ENCODE measurements at places on chromosomes 5 and 9.
A peak's percentile ranks its signal among the peaks of the same experiment; 100 is the strongest.

- no peak for DNase-seq
- H3K36me3 ChIP-seq, result no peaks in the 10 kb centered on the region
- H3K27me3 ChIP-seq, result no peaks in the 10 kb centered on the region
- no peaks in the 10 kb centered on the region for H3K4me1 ChIP-seq
Observed at GRCh38 chr9:76090330-76090729, 199.9 kb downstream of the PCSK5 start.

DNA sequence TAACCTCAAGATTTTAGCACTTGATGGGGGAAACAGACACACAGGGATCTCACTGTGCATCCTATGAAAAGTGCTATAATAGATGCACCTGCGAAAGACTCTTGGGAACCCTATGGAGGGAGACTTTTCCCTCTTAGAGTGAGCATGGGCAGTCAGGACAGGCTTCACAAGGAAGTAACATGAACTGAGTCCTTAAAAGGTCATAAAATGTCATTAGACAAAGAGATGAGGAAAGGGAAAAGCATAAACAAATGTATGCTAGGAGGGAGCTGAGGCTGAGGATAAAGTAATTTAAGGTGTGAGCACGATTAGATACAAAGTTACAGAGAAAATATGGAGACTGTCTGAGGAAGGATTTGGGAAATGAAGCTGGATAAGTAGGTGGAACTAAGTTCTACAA, 60.6 kb upstream of the MIER3 start:
- no peak for DNase-seq
- H3K36me3 ChIP-seq, result no peaks in the 10 kb centered on the region
- H3K4me3 ChIP-seq, result no peak overlapping the region

DNA sequence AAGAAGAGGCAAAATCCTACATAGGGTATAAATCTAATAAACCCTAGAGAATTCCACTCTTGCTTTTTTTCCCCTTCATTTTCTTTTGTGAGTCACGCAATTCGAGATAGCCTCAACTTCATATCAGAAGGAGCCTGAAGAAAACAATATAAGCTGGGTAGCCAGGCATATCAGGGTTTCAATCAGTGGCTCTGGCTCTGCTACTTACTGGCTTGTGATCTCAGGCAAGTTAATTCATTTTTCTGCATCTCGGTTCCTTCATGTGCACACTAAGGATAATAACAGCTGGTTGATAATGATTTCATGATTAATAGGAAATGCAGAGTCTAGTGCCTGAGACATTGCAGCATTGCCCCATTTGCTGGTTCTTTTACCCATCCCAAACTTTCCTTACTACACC, 46.5 kb upstream of the ASTN2 start:
- no peak overlapping the region for H3K4me3 ChIP-seq
- H3K27ac ChIP-seq, result no peak overlapping the region
- no peaks in the 10 kb centered on the region for H3K4me1 ChIP-seq
- no peaks in the 10 kb centered on the region for H3K27me3 ChIP-seq
- no peak for DNase-seq
- no peaks in the 10 kb centered on the region for H3K36me3 ChIP-seq

GRCh38 chr9:82957529-82958379, 105.2 kb downstream of the RASEF start:
- no peaks in the 10 kb centered on the region for H3K27me3 ChIP-seq
- no peak overlapping the region for H3K4me3 ChIP-seq
- no peak overlapping the region for H3K27ac ChIP-seq
- no peaks in the 10 kb centered on the region for H3K4me1 ChIP-seq
- no peaks in the 10 kb centered on the region for H3K36me3 ChIP-seq

GRCh38 chr9:95649801-95650213, 133.0 kb upstream of the PTCH1 start:
- H3K4me3 ChIP-seq, result no peak overlapping the region
- H3K27ac ChIP-seq, result no peak overlapping the region
- H3K4me1 ChIP-seq, result no peaks in the 10 kb centered on the region

GRCh38 chr5:78879516-78879915, 105.6 kb downstream of the ARSB start:
- no peaks in the 10 kb centered on the region for H3K36me3 ChIP-seq
- no peak overlapping the region for H3K27ac ChIP-seq
- no peaks in the 10 kb centered on the region for H3K27me3 ChIP-seq
- DNase-seq, result no peak
- H3K4me3 ChIP-seq, result no peak overlapping the region

DNA sequence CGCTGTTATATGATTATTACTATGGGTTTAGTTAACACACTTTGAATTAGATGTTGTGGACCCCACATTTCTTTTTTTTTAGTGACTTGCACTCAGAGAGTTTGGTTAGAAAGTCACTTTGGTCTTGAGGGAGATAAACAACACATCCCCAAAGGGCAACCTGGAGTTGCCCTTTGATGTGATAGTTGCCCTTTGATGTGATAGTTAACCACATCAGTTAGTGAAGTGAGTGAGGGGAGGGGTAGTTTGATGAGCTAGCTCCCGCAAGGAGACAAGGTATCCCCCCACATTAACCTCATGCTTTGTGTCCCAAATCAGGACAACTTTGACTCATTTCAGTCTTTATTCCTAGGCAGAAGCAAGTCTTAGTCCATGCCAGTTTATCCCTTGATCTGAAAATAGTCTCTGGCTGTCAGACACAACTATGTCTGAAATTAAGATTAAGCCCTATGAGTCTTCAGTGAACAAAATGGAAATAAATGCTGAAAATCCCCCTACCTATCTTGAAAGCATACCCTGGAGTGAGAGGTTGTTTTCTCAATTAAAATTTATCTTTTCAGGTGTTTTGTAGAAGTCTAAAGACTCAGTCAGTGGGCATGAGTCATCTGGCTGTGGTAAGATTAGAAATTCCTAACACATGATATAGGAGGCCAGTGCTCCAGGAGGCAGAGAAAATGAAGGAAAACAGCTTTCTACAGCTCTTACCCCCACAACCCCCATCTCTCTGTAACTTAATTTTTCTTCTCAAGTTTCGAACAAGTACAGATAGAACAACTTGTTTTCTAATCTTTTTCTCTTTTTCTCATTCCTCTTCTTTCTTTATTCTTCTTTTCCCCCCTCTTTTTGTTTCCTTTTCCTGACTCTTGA, 208.9 kb upstream of the DMRTA1 start:
- DNase-seq, result no peak
- no peak overlapping the region for H3K4me3 ChIP-seq
- no peaks in the 10 kb centered on the region for H3K27me3 ChIP-seq
- no peaks in the 10 kb centered on the region for H3K36me3 ChIP-seq

- H3K4me3 ChIP-seq, result no peak overlapping the region
- no peaks in the 10 kb centered on the region for H3K36me3 ChIP-seq
- no peak overlapping the region for H3K27ac ChIP-seq
Observed at GRCh38 chr5:125526966-125527365, 780.5 kb upstream of the ZNF608 start.

DNA sequence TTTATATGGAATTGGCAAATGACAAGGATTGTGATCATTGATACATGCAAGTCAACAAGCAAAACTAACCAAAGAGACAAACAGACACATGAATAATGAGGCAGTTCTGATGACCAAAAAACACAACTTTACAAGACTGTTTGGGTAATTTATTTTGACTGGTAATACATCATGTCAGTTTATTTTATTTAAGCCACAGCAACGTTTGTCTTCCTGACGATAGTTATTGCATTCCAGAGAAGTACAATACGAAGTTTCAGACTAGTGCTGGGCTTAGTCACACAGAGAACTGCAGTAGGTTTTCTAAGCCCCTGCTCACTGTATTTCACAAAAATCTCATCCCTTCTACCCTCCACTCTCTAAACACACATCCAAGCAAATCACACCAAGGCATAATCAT, 514.2 kb downstream of the RAB3C start:
- no peaks in the 10 kb centered on the region for H3K27me3 ChIP-seq
- H3K27ac ChIP-seq, result no peak overlapping the region
- peaks cover 8% of the 10 kb centered on the region for H3K4me1 ChIP-seq
- no peaks in the 10 kb centered on the region for H3K36me3 ChIP-seq
- no peak overlapping the region for H3K4me3 ChIP-seq

DNA sequence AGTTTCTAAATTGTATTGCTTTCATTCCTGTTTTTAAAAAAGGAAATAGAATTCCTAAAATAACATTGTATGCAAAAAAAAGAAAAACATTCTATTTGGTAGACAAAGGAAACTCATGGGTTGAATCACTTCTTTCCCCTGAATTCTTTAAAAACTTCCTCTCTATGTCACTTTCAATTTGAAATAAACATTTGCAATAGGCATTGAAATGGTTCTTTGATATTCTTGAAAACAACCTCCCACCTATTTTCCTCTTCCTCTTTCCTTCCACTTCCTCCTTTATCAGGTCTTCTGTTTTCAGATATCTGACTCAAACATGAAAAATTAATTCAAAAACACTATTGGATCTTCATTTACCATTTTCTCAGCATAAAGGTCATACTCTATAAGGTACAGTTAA, 442.0 kb upstream of the MEF2C start:
- no peaks in the 10 kb centered on the region for H3K36me3 ChIP-seq
- no peaks in the 10 kb centered on the region for H3K27me3 ChIP-seq
- H3K4me3 ChIP-seq, result no peak overlapping the region

- H3K27me3 ChIP-seq, result no peaks in the 10 kb centered on the region
- no peak overlapping the region for H3K27ac ChIP-seq
- no peak for DNase-seq
- H3K36me3 ChIP-seq, result no peaks in the 10 kb centered on the region
- peaks cover 7% of the 10 kb centered on the region for H3K4me1 ChIP-seq
Observed at GRCh38 chr5:71783891-71784290, 64.8 kb downstream of the CARTPT start.

- H3K36me3 ChIP-seq, result no peaks in the 10 kb centered on the region
- H3K27me3 ChIP-seq, result no peaks in the 10 kb centered on the region
- no peak for DNase-seq
- H3K4me3 ChIP-seq, result no peak overlapping the region
- no peak overlapping the region for H3K27ac ChIP-seq
Observed at GRCh38 chr5:40904205-40904993, 4.9 kb upstream of the C7 start.

DNA sequence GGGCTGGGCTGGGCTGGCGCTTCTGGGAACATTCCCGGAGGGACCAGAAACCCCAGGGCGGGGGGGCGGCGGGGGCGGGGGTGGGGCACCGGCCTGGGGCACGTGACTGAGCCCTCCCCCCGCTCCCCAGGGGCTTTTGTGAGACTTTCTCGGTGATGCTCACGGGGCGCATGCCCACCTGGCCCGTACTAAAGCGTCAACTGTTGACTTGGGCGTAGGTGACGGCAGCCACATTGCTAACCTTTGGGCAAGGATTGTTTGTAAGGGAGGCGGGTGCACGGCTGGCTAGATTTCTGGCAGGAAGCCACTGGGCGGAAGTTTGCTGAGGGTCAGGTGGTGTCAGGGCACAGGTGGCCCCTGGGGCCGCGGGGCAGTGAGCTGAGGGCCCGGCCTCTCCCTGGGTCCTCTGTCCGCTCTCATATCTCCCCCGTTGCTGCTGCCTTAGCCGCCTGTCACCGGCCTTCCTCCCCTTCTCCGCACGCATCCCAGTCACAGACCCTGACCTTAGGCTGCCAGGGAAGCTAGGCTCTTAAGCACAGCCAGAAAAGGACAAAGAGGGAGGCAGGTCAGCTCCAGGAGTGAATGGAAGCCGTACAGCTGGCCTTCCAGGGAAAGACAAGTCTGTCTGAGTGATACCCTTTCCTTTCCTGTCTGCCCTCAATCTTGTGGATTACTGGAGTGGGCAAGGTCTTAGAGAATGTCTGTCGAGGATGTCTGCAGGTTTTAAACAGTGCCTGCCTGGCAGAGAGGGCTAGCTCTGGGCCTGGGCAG, 812 bp downstream of the CACFD1 start:
- peak overlapping the region; percentile 91 for H3K27ac ChIP-seq
- no peaks in the 10 kb centered on the region for H3K27me3 ChIP-seq
- H3K36me3 ChIP-seq, result peaks cover 7% of the 10 kb centered on the region
- H3K4me1 ChIP-seq, result peaks cover 53% of the 10 kb centered on the region
- peak overlapping the region; percentile 78 for H3K4me3 ChIP-seq

All from upper lobe of left lung (tissue), 6 donors.